ENCODE measurements at places on chromosomes 6 and 20.

DNA sequence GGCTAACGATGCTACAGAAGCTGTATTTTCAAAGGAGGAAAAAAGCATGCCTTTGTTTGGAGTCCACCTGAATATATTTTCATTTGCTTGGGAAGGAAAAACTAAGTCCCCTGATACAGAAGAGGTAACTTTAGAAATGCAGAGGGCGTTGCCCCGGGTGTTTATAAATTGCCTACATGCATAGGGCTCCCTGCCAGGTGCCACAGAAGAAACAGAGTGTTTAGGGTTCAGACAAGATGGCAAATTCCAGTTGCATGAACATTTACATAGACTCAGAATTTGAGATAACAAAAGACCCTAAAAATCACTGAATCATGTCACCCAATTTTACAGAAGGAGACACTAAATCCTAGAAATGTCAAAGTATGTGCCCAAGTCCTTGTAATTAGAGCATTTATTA lies 19.9 kb downstream of the RIN2 start:
- DNase-seq: no peak

GRCh38 chr20:15895560-15896084 lies 677.6 kb downstream of the KIF16B start:
- DNase-seq: no peak

DNA sequence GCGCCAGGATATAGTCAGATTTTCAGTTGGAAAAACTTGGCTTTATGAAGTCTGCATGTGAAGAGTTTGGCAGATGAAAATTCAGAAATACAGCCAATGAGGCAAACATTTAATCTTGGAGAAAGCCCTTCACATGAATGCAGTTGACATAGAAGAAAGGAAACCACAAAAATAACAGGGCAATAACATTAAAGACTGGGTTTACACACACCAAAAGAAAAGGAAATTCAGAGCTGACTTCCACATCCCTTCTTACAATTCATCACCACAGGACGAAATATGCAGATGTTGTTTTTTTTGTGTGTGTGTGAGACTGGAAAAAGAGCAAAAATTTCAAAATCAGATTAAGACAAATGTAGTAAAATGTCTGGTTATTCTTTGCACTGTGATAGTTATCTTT lies 69.8 kb upstream of the HEY2 start:
- DNase-seq: no peak

DNA sequence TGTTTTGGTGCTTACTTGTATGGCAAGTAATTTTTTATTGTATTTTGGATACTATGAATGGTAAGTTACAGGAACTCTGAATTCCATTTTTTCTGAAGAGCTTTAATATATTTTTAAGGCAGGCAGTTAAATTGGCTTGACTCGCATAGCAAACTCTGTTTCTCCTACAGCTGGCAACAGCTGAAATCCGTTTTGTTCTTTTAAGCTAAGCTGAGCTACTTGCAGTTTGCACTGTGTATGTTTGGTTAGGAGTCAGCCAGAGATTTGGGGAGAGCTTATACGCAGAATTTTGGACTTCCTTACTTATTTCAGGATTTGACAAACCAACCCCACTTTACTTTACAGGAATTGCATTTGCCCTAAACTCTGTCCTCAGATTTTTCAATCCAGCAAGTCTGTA lies 179.1 kb downstream of the COL19A1 start:
- DNase-seq: no peak

- no peak for DNase-seq
Observed at GRCh38 chr6:159212028-159212427, 42.8 kb downstream of the FNDC1 start.

DNA sequence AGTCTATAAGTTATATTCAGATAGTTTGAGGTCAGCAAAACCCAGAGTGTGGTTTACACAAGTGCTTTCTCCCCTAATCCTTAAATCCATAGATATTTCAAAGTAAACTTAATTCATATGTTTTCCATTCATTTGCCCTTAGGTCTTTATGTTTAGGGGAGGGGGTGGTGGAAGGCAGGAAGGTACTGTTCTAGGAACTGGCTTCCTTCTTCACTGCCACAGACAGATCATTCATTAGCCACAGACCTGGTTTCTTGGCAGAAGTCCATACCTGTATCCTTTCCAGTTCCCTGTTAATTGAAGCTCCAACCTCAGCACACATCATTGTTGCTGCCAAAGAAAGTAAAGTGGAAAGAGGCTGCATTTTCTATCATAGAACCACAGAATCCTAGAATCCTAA lies 123.0 kb downstream of the AIG1 start:
- DNase-seq: no peak

DNA sequence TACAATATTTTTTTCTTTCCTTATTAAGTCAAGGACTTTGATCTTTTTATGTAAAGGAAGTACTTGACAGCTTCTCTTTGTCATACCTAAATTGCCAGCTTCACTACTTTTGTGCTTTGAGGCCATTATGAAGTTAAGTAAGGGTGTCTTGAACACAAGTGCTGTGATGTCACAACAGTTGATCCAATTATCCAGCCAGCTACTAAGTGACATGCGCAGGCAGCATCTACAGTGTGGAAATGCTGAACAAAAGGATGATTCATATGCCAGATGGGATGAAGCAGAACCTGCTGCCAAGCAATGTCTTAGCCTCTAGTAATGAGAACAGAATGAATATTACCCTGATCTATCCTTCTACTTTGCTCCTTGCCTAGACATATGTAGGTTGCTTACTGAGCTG lies 68.3 kb upstream of the TMEM244 start:
- peak; percentile 70 for DNase-seq

- DNase-seq: no peak
Observed at GRCh38 chr6:90413867-90414266, 117.2 kb upstream of the BACH2 start.

DNA sequence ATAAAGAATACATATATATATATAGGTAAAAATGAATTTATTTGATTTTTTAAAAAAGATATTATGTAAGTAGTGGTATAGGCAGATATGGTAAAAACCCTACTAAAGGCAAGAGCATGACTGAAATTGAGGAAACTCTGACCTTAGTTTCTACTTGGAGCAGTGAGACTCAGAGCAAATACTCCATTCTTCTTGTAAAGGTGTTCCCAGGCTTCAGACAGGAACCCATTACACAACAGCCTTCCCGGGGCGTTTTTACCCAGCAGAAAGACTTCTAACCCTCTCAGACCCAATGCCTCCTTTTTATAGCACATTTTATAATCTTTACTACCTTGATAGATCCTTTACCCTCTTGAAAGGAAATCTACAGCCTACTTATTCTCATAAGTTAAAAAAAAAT lies 124.5 kb downstream of the MTFR2 start:
- DNase-seq: no peak

- no peak for DNase-seq
Observed at GRCh38 chr20:3672547-3673171, 9.2 kb downstream of the ADAM33 start.

DNA sequence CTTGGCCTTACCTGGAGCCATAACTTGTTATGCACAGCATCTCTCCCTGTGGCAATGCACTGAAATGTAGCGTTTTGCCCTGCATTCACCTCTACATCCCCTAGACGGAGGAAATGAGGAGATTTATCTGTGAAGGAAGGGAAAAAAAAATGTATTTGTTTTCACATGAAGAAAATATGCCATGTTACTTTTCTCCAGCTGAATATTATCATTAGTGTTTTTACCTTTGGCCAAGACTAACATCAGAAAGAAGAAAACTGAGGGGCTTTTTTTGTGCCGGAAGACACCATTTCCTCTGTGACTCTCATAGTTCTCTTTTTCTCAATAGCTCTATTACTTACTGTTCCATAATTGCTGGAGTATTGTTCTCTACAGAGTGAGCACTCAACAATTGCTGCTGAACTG lies 280.4 kb downstream of the PTPRK start:
- no peak for DNase-seq

DNA sequence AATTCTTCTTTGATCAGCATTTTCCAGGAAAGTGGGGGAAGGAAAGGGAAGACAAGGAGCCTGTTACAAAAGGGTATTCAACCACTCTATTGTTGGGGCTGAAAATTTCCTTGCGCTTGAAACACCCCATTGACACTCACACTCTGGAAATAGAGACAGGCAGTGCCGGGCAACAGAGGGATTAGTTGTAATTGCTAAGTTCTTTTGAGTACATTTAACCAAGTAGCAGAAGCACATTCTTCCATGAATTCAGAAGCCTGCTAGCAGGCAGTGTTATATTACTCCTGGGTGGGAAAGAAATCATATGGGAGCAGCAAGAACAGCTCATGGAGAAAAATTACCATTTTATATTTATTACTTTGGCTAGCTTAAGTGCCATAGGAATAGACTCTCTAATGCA lies 745.5 kb downstream of the C6orf118 start:
- DNase-seq: no peak

GRCh38 chr6:11798096-11798495 lies 19.5 kb upstream of the ADTRP start:
- DNase-seq: no peak

GRCh38 chr20:40314278-40314677 lies 374.8 kb downstream of the MAFB start:
- DNase-seq: no peak

- no peak for DNase-seq
Observed at GRCh38 chr6:88166493-88167351, 575 bp upstream of the CNR1 start.

DNA sequence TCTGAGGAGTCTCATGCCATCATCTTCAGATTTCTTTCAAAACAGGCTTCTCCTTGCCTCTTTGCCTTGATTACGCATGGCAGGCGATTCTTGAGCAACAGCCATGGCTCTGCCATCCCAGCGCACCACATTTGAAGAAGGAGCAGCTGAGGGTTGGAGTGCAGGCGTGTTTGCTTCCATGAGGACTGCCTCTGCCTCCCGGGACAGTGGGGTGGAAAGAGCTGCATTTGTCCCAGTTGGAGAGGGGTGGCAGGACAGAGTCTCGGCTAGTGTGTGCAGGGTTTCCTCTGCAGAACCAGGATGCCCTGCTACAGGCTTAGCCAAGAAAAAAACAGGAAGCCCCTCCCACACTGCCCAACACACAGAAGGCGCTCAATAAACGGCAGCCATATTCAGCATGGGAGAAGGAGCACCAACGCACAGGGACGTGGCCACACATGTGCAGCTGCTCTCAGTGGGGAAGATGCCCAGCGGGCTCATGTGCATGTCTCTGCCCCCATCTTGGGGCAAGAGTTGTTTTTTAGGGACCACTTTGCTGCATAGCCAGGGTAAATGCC lies 36.6 kb downstream of the IRF4 start:
- DNase-seq: no peak

DNA sequence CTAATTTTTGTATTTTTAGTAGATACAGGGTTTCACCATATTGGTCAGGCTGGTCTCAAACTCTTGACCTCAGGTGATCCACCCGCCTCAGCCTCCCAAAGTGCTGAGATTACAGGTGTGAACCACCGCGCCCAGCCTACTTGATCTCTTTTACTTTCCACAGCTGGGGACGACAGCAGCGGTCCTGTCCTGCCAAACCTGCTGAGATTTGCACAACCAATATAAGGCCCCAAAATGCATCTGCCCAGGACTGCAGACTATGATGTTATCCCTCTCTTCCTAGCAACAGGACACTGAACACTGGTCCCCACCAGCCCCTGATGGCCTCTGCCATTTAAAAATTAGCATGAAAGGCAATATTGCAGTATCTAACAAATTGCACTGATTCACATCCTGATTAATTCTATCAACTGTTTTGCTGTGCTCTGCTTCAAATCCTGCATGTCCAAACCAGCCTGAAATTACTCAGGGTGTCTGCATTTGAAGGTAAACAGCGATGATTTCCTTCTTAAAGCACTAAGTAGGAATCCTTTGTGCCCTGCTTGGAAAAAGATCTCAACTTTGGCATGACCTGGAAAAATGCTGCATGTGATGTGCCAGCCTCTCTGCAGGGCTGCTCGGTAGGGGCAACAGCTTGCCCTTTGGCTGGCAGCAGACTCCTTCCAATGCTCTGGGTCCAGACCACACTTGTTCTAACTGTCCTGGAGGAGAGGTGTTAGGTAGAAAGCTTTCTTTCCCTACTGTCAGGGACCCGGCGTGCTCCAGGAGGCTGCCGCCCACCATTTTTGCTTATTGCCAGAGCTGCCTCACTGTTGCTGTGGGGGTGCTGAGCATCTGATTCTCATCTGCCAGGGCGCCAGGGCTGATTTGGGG lies 27.4 kb upstream of the PXDC1 start:
- no peak for DNase-seq

GRCh38 chr6:16721977-16722376 lies 39.3 kb downstream of the ATXN1 start:
- no peak for DNase-seq

DNA sequence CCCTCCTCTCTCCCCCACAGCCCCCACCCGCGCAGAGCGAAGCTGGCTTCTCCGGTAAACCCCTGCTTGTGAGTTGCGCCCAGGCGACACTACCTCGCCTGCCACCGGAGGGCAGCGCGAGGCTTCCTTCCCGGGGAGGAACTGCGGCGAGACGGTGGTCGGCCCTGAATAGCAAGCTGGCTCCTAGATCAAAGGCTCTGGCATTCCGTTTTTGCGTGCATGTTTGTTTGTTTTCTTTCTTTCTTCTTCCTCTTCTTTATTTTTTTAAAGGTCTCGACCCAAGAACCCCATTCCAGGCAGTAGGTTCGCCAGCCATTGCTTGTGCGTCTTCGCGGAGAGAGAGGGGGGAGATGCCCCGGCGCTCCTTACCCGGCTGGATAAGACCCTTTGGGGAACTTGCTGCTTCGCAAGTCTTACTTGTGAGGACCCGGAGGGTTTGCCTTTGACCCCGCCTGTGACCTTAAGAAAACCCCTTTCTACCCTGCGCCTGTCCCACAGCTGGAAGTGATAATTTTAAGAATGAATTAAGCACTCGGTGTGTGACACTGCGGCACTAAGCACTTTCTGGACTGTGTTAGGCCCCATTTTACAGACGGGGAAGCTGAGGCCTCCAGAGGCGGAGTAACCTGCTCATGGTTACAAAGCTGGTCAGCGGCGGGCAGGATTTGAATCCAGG lies 92.7 kb upstream of the SIRPA start:
- no peak for DNase-seq

DNA sequence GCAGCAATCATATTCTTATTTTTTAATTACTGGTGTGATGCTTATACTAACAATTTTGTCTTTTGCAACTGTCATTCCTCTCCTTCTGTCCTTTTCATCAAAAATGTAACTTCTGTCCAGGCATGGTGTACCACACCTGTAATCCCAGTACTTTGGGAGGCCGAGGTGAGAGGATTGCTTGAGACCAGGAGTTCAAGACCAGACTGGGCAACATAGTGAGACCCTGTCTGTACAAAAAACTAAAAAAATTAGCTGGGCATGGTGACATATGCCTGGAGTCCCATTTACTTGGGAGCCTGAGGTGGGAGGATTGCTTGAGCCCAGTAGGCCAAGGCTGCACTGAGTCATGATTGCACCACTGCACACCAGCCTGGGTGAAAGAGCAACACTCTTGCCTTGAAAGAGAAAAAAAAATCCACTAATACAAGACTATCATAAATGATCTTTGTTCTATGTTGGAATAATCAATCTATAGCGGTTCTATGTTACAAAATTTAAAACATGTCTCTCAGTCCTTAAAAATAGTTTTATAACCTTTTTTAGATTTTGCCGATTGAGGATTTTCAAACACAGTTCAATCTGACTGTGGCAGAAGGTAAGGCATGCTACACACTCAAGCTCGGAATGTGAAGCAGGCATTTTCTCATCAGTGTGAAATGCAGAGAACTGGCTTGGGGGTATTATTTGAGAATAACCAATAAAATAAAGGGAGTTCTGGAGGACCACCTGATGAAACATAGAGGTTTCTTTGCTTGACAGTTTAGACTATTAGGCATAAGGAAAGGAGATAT lies 70.4 kb downstream of the ENPP1 start:
- no peak for DNase-seq

All from GM04503 (cell line).